GM12878 (cell line): ENCODE measurements at places on chromosomes 16 and 17.

GRCh38 chr16:19029980-19030379 is 37.4 kb upstream of the COQ7 start:
- H3K4me1 ChIP-seq = no peaks in the 10 kb centered on the region
- no peak overlapping the region for H3K27ac ChIP-seq
- H3K27me3 ChIP-seq = no peaks in the 10 kb centered on the region
- H3K4me3 ChIP-seq = no peak overlapping the region

GRCh38 chr17:39972271-39972670 is 8.3 kb upstream of the PSMD3 start:
- no peaks in the 10 kb centered on the region for H3K36me3 ChIP-seq
- DNase-seq = no peak
- H3K27me3 ChIP-seq = no peaks in the 10 kb centered on the region

GRCh38 chr16:82859662-82860061 is 232.9 kb downstream of the CDH13 start:
- DNase-seq = no peak
- no peaks in the 10 kb centered on the region for H3K36me3 ChIP-seq
- H3K27me3 ChIP-seq = no peaks in the 10 kb centered on the region
- no peak overlapping the region for H3K4me3 ChIP-seq
- H3K4me1 ChIP-seq = no peaks in the 10 kb centered on the region
- H3K27ac ChIP-seq = no peak overlapping the region

- H3K27ac ChIP-seq = peak overlapping the region; percentile 77
- H3K27me3 ChIP-seq = no peaks in the 10 kb centered on the region
- H3K4me3 ChIP-seq = peak overlapping the region; percentile 61; the same call in 1 of the 2 replicates
- peaks cover 29% of the 10 kb centered on the region for H3K4me1 ChIP-seq
- DNase-seq = peak; percentile 92
- H3K36me3 ChIP-seq = peaks cover 55% of the 10 kb centered on the region
Measured at GRCh38 chr17:4073983-4074830, 68.6 kb downstream of the ZZEF1 start.

DNA sequence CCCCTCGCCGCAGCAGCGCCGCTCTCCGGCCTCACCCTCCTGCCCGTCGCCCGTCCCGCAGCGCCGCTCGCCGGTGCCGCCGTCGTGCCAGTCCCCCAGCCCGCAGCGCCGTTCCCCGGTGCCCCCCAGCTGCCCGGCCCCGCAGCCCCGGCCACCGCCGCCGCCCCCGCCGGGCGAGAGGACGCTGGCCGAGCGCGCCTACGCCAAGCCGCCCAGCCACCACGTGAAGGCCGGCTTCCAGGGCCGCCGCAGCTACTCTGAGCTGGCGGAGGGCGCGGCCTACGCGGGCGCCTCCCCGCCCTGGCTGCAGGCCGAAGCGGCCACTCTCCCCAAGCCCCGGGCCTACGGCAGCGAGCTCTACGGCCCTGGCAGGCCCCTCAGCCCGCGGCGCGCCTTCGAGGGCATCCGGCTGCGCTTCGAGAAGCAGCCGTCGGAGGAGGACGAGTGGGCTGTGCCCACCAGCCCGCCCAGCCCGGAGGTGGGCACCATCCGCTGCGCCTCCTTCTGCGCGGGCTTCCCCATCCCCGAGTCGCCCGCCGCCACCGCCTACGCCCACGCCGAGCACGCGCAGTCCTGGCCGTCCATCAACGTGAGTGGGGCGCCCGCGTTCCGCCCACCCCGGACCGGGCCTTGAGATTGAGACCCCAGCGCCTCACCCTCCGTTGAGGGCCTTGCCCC is 15.0 kb downstream of the TBKBP1 start:
- no peaks in the 10 kb centered on the region for H3K36me3 ChIP-seq
- H3K27ac ChIP-seq = no peak overlapping the region

DNA sequence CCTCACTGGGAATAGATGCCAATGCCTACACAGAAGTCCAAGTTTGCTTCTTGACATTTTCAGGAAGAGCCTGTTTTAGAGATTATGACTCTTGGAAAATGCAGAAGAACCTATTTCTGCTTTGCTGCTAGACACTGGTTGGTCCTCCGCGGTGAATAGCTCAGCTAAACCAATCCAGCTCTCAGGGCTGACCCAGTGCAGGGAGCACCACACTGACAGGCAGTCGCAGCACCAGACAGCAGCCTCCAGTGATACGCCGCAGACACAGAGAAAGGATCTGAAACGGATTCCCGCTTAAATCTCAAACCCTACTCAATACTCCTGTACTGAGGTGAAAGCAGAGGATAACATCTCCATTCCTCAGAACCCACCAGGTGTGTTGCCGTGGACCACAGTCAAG is 183.4 kb downstream of the ENGASE start:
- H3K27ac ChIP-seq = no peak overlapping the region
- no peaks in the 10 kb centered on the region for H3K4me1 ChIP-seq
- H3K4me3 ChIP-seq = no peak overlapping the region
- H3K27me3 ChIP-seq = peaks cover 2% of the 10 kb centered on the region; the same call in 1 of the 2 replicates
- no peaks in the 10 kb centered on the region for H3K36me3 ChIP-seq

DNA sequence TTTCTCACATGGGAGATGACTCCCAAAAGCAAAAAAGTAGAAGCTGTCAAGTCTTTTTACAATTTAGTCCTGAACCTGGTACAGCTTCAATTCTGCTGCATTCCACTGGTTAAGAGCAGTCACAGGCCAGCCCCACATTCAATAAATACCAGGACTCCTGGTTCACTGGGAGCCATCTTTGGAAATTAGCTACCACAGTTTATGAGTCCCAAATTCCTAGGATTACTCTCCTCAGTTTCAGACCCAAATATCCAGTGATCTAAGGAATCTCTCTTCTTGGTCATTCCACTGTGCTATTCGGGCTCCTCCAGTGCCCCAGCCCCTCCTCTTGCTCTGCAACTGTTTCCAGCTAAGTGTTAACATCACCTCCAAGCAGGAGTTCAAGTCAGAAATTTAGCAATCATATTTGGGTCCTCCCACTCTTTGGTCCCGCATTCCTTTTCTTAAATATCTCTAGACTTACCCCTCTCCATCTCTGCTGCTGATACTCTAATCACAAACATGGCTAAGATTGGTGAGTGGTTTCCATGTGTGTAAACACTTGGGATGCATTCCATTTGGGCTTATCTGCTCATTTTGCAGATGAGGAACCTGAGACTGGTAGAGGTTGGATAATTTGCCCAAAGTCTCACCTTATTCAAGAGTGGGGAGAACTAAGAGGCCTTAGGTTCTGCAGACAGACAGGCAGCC is 9.6 kb upstream of the WIPF2 start:
- no peak overlapping the region for H3K27ac ChIP-seq
- no peaks in the 10 kb centered on the region for H3K27me3 ChIP-seq
- H3K4me1 ChIP-seq = no peaks in the 10 kb centered on the region
- no peak overlapping the region for H3K4me3 ChIP-seq

DNA sequence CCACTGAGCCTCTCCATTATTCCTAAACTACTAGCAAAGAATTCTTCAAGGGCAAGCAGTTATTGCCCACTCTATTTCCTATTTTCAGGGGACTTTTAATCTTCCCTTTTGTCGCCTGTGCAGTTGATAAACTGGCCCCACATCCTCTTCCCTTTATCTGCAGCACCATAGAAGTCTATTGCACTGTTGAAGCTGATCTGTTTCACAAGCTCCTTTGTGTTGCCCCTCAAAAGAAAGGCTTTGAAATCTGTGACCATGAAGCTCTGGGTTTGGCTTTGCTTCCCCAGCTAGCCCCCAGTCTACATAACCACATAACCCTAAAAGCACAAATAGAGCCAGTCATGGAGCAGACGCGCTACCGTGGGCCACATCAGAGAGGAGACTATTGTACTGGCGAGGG is 37.1 kb downstream of the CDRT15 start:
- DNase-seq = no peak
- no peak overlapping the region for H3K4me3 ChIP-seq
- H3K4me1 ChIP-seq = no peaks in the 10 kb centered on the region
- H3K27me3 ChIP-seq = no peaks in the 10 kb centered on the region

DNA sequence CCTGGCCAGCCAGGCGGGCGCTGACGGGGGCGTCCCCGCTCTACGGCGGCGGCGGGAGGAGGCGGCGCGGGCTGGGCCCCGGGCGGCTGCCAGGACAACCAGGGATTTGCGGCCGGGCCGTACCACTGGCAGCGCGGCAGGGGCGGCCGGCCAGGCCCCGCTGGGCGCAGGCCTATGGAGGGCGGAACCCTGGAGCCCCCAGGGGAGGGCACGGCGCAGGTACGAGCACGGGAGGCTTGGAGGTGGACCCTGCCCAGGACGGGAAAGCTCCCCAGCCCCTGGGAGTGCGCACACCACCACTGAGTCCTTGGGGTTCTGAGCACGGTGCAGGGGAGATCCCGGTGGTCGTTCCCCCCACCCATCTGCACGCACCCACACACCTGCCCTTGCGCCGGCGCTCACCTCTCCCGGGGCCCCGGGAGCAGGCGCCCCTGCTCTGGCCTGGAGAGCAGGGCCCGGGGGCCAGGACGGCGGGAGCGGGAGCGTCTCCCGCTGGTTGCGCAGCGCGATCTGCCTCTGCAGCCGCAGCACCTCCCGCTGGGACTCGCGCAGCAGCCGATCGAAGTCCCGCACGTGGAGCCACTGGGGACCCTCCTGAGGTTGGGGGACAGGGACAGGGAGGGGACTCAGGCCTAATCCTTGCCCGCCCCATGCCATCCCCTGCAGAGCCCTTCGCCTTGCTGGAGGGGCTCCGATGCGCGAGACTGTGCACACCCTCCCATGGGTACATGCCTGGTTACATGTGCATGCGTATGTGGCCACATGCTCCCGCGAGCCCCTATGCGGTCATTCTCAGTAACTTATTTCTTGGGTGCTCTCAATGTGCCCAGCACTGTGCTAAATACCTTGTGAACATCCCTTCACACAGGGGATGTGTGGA is 3.9 kb downstream of the TSPOAP1 start:
- peaks cover 2% of the 10 kb centered on the region; the same call in 1 of the 2 replicates for H3K36me3 ChIP-seq
- DNase-seq = no peak
- H3K27me3 ChIP-seq = no peaks in the 10 kb centered on the region
- H3K27ac ChIP-seq = no peak overlapping the region
- H3K4me1 ChIP-seq = peaks cover 18% of the 10 kb centered on the region

DNA sequence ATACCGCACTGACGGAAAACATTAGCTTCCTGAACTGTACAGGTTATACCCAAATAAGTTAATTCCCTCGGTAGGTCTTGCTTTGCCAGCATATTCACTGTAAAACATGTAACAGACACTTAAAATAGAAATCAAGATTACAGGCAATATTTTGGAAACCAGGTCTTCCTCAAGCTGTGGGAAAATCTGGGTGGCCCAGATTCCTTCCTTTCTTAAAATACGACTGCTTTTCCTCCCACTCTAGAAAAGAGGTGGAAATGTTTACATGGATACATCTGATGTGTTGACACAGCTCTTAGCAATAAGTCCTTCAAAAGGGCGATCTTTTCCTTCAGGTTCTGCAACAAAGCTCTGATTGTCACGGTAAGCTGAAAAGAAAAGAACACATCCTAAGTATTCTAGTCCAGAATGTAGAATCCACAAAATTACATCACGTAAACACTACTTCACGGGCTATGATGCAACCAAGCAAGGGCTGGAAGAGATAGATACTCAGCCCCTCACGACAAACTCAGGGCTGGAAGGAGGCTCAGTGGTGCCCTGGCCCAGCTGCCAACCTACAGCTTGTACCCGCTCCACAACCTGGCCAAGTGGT is 18.4 kb downstream of the STX8 start:
- H3K27me3 ChIP-seq = no peaks in the 10 kb centered on the region
- DNase-seq = no peak
- no peak overlapping the region for H3K4me3 ChIP-seq
- peaks cover 5% of the 10 kb centered on the region for H3K36me3 ChIP-seq
- H3K4me1 ChIP-seq = no peaks in the 10 kb centered on the region

- H3K27ac ChIP-seq = no peak overlapping the region
- no peaks in the 10 kb centered on the region; the same call in 1 of the 2 replicates for H3K27me3 ChIP-seq
- DNase-seq = no peak
- no peak overlapping the region for H3K4me3 ChIP-seq
Measured at GRCh38 chr17:18381158-18381952, 3.8 kb downstream of the EVPLL start.

- H3K4me1 ChIP-seq = peaks cover 48% of the 10 kb centered on the region
- no peaks in the 10 kb centered on the region for H3K27me3 ChIP-seq
- peak overlapping the region; percentile 54 for H3K27ac ChIP-seq
- 0 out of 2 replicates have a peak overlapping the region, but pooled peaks have one; percentile 79 for H3K4me3 ChIP-seq
Measured at GRCh38 chr16:56985962-56986360, 3.4 kb upstream of the NLRC5 start.

GRCh38 chr16:30186782-30187555 is 3.6 kb downstream of the CORO1A start:
- DNase-seq = peak; percentile 36
- peak overlapping the region; percentile 96 for H3K4me3 ChIP-seq
- peak overlapping the region; percentile 100 for H3K27ac ChIP-seq
- peaks cover 27% of the 10 kb centered on the region for H3K4me1 ChIP-seq
- H3K27me3 ChIP-seq = no peaks in the 10 kb centered on the region

DNA sequence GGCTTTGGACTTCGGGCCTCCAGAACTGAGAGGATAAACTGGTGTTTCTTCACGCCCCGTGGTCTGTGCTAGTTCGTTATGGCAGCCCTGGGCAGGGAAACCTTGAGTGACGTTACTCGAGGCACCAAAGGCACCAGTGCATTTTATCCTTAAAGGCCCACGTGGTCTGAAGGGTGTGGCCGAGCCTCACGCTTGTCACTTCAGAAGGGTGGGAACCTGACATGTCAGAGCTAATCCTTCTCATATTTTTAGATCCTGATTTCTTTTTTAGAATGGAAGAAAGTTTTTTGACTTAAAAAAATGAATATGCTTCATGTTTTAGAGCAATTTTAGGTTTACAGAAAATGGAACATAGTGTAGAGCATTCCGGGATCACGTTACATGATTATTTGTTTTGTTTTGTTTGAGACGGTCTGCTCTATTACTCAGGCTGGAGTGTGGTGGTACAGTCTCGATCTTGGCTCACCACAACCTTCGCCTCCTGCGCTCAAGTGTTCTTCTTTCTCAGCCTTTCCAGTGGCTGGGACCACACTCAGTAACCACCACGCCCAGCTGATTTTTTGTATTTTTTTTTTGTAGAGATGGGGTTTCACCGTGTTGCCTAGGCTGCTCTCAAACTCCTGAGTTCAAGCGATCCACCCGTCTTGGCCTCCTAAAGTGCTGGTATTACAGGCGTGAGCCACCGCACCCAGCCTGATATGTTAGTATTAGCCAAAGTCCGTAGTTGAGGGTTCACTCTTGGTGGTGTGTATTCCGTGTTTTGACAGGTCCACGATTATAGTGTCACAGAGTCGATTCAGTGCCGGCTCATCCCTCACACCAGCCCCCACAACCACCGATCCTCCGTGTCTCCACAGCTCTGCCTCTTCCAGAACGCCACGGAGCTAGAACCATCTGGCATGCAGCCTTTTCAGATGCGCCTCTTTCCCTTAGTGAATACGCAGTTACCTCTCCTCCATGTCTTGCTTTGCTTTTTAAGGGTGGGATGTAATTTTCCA is 47.9 kb downstream of the RAB11FIP3 start:
- DNase-seq = no peak
- H3K27ac ChIP-seq = no peak overlapping the region
- no peaks in the 10 kb centered on the region for H3K27me3 ChIP-seq
- no peak overlapping the region for H3K4me3 ChIP-seq
- H3K36me3 ChIP-seq = peaks cover 5% of the 10 kb centered on the region; the same call in 1 of the 2 replicates
